ENCODE measurements at places on chromosomes 1 and 21.

GRCh38 chr1:2231532-2232254 lies 3.6 kb downstream of the SKI start:
- DNase-seq = no peak

- DNase-seq = peak; percentile 19
Observed at GRCh38 chr1:222171005-222171404, 376.9 kb downstream of the HHIPL2 start.

GRCh38 chr1:180309338-180309737 lies 79.3 kb downstream of the LHX4 start:
- no peak for DNase-seq

- no peak for DNase-seq
Observed at GRCh38 chr1:212237651-212238050, 47.6 kb upstream of the PPP2R5A start.

- DNase-seq = no peak
Observed at GRCh38 chr1:95245029-95245428, 11.0 kb downstream of the RWDD3 start.

- DNase-seq = no peak
Observed at GRCh38 chr1:159756397-159756796, 24.4 kb upstream of the DUSP23 start.

- DNase-seq = no peak
Observed at GRCh38 chr1:43565600-43566360, 35.1 kb downstream of the PTPRF start.

GRCh38 chr1:8409106-8409505 lies 91.2 kb downstream of the SLC45A1 start:
- DNase-seq = peak; percentile 8

DNA sequence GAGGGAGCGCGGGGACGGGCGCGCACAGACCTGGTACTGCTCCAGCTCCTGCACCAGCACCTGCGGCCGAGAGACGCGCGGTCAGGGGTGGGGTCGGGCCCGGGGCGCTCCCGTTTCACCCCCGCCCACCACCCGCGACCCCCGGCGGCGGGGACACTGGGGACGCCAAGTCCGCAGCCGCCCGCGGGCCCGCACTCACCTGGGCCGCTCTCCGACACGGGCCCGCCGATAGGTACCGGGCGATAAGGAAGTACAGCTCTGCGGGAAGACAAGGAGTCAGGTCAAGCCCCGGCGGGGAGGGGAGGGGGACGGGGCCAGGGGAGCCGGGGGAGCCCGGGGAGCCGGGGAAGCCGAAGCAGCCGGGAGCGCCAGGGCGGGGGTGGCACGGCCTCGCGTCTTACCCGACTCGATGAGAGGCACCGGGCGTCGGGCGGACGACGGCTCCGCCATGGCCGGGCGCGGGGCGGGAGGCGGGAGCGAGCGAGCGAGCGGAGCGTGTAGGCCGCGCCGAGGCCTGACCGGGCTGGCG lies 326 bp downstream of the BRWD1 start:
- no peak for DNase-seq

DNA sequence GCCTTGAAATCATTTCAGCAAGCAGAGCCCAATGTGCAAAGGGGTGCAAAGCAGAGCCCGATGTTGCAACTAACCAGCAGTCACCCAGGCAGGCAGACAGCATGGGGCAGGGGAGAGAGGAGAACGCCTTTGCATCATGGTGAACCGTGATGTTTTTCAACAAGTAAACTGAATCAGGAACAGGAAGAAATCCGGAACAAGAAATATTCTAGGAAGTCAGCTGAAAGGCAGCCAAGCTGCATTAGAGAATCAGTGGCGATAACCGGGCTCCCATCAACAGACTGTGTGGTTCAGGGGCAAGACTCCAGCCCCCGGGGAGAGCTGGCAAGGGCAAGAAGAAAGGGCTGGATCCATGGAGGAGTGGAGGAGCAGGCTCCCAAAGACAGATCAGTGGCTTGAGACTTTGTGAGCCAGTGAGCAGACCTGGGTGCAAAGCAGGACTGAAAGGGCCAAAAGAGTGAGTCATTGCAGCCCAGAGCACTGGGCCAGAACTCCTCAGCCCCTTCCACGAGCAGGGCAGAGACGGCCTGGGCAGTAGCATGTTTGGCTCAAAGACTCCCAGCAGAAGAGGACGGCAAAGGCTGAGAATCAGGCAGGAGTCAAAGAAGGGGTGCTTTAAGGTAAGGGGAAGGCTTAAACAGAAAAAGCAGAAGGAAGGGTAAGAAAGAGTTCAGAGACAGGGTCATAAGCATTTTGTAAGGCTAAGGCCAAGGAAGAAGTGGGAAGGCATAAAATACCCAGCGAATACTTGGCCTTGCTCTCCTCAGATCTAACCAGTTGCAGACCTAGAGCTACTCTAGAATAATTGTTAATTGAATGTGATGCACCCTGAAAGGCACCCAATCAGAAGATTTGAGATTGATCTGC lies 155.0 kb downstream of the SETD4 start:
- no peak for DNase-seq
